Adipose tissue (tissue), 3 donors: ENCODE measurements at places on chromosomes 7 and 10. TPM values are rescaled to one million over a fixed set of nuclear protein-coding genes. Genes with fewer than 3 reads are reported as not detected.

The CLCN1 gene
- not detected for polyA plus RNA-seq

The ZPBP gene
- not detected for polyA plus RNA-seq

The STRIP2 gene
- polyA plus RNA-seq: 0.20 TPM

The OR9A2 gene
- polyA plus RNA-seq: not detected

The ITGA8 gene
- 2.6 TPM for polyA plus RNA-seq

The KAZALD1 gene
- 9.2 TPM for polyA plus RNA-seq

The HMX3 gene
- not detected for polyA plus RNA-seq

The SRI gene
- 117 TPM for polyA plus RNA-seq

The TMEM225B gene
- 0.49 TPM for polyA plus RNA-seq

The PPA1 gene
- polyA plus RNA-seq: 161 TPM

The CYP2C18 gene
- polyA plus RNA-seq: 0.22 TPM

The GSAP gene
- 6.6 TPM for polyA plus RNA-seq

The LRRC17 gene
- polyA plus RNA-seq: 1.2 TPM

The NPY gene
- 0.16 TPM for polyA plus RNA-seq

The H2BK1 gene
- not detected for polyA plus RNA-seq

The MAP3K8 gene
- polyA plus RNA-seq: 4.9 TPM

The AUTS2 gene
- polyA plus RNA-seq: 3.1 TPM

The C10orf67 gene
- not detected for polyA plus RNA-seq

The INSYN2A gene
- polyA plus RNA-seq: not detected

The ANKRD61 gene
- polyA plus RNA-seq: 0.16 TPM

The FOXI2 gene
- 0.12 TPM for polyA plus RNA-seq

The SPDYE9 gene
- not detected for polyA plus RNA-seq

The BAMBI gene
- polyA plus RNA-seq: 4.2 TPM

The TMEM184A gene
- 0.91 TPM for polyA plus RNA-seq

The TMEM196 gene
- not detected for polyA plus RNA-seq

The CH25H gene
- polyA plus RNA-seq: 0.47 TPM

The RHOBTB1 gene
- 8.2 TPM for polyA plus RNA-seq

The PPP1R17 gene
- polyA plus RNA-seq: not detected

The LRRN3 gene
- polyA plus RNA-seq: 0.28 TPM

The ANXA11 gene
- polyA plus RNA-seq: 117 TPM

The COL13A1 gene
- polyA plus RNA-seq: 0.49 TPM

The MRC1 gene
- polyA plus RNA-seq: 32.8 TPM

The FAM13C gene
- polyA plus RNA-seq: 15.3 TPM

The PROSER2 gene
- 4.2 TPM for polyA plus RNA-seq

The NRP1 gene
- polyA plus RNA-seq: 35.8 TPM

The CEP41 gene
- polyA plus RNA-seq: 4.0 TPM

The FGFBP3 gene
- polyA plus RNA-seq: 1.0 TPM

The AOC1 gene
- not detected for polyA plus RNA-seq

The NEUROD6 gene
- not detected for polyA plus RNA-seq

The CALN1 gene
- polyA plus RNA-seq: not detected

The MINDY4 gene
- polyA plus RNA-seq: 2.5 TPM

The SERPINE1 gene
- 17.2 TPM for polyA plus RNA-seq

The EPDR1 gene
- 14.1 TPM for polyA plus RNA-seq

The MEIG1 gene
- polyA plus RNA-seq: not detected

The CDK1 gene
- polyA plus RNA-seq: 2.0 TPM

The OR2A7 gene
- 0.67 TPM for polyA plus RNA-seq

The RELN gene
- 2.0 TPM for polyA plus RNA-seq

The SAMD8 gene
- polyA plus RNA-seq: 10.9 TPM
